Smooth muscle cell of the umbilical artery (primary cell): ENCODE measurements at places on chromosomes 13 and 19. TPM values are rescaled to one million over a fixed set of nuclear protein-coding genes. Genes with fewer than 3 reads are reported as not detected.

Gene CPB2
- total RNA-seq, result 0.05 TPM in 1 of 2 replicates, not detected in the other

Gene SPACA7
- not detected in 2 replicates for total RNA-seq

Gene ASPDH
- total RNA-seq, result not detected in 2 replicates

Gene WTIP
- 42.5 and 46.4 TPM in 2 replicates for total RNA-seq

Gene DMKN
- total RNA-seq, result 0.23 and 0.30 TPM in 2 replicates

Gene GRK1
- total RNA-seq, result not detected in 2 replicates

Gene ZNF665
- 3.3 and 5.4 TPM in 2 replicates for total RNA-seq

Gene ERVK3-1
- total RNA-seq, result 26.5 and 35.3 TPM in 2 replicates

Gene FAM83E
- total RNA-seq, result 0.30 and 0.88 TPM in 2 replicates

Gene DAND5
- not detected in 2 replicates for total RNA-seq

Gene LILRA6
- total RNA-seq, result not detected in 2 replicates

Gene ARMC6
- 36.2 and 54.6 TPM in 2 replicates for total RNA-seq

Gene RASIP1
- 0.74 and 0.89 TPM in 2 replicates for total RNA-seq

Gene PRODH2
- not detected in 2 replicates for total RNA-seq

Gene DNASE2
- 22.2 and 48.1 TPM in 2 replicates for total RNA-seq

Gene GIPR
- total RNA-seq, result under 0.01 TPM in 1 of 2 replicates, not detected in the other

Gene LRRC25
- not detected in 2 replicates for total RNA-seq

Gene ZNF418
- total RNA-seq, result 5.9 and 6.4 TPM in 2 replicates

Gene ANGPTL4
- total RNA-seq, result 8.6 and 13.4 TPM in 2 replicates

Gene DACH1
- under 0.01 TPM in 1 of 2 replicates, not detected in the other for total RNA-seq

Gene CYP2A7
- not detected in 2 replicates for total RNA-seq
